ENCODE measurements at places on chromosomes 3 and 15.

GRCh38 chr15:68098465-68098864 lies 44.4 kb downstream of the PIAS1 start:
- DNase-seq: no peak

- no peak for DNase-seq
Observed at GRCh38 chr3:102905811-102906210, 471.0 kb downstream of the ZPLD1 start.

- peak; percentile 36 for DNase-seq
Observed at GRCh38 chr3:114155370-114155821, 23.5 kb downstream of the DRD3 start.

- no peak for DNase-seq
Observed at GRCh38 chr15:37880009-37880834, 54.2 kb upstream of the TMCO5A start.

- DNase-seq: no peak
Observed at GRCh38 chr3:109413049-109413448, 75.7 kb upstream of the DPPA4 start.

DNA sequence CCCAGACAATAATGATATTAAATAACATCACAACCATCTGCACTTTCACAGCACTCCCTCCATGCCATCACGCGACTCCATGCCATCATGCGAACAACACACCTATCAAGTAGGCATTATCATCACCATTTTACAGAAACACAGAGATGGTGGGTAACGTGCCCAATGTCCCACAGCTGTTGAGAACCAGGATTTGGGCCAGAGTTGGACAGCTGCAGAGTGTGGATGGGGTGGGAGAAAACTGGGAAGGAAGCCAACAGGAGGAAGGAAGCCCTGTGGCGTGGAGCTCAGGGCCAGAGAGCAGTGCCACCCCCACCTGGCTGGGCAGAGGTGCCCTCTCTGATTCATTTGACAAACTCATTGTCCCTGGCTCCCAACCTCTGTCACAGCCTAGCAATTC lies 29.0 kb downstream of the RBPMS2 start:
- no peak for DNase-seq

GRCh38 chr15:89361451-89362202 lies 27.0 kb upstream of the POLG start:
- DNase-seq: peak; percentile 76

DNA sequence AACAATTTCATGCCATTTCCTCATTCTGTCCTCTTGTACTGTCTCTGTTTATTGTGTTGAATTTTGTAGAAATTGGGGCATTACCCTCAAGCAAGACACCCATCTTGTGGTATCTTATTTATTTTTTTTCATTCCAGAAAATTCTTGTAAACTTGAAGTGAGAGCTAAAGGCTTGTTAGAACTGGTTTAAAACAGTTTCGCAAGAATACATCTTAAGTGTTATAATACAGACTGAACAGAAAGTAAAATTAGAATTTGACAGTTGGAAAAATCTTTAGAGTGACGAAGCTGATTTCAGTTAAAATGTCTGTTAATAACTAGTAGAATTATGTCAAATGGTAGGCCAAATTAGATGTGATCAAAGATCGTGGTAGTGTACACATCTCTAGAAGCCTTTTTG lies 26.9 kb downstream of the RNF13 start:
- DNase-seq: no peak

- DNase-seq: no peak
Observed at GRCh38 chr3:168616915-168617314, 521.2 kb upstream of the GOLIM4 start.

DNA sequence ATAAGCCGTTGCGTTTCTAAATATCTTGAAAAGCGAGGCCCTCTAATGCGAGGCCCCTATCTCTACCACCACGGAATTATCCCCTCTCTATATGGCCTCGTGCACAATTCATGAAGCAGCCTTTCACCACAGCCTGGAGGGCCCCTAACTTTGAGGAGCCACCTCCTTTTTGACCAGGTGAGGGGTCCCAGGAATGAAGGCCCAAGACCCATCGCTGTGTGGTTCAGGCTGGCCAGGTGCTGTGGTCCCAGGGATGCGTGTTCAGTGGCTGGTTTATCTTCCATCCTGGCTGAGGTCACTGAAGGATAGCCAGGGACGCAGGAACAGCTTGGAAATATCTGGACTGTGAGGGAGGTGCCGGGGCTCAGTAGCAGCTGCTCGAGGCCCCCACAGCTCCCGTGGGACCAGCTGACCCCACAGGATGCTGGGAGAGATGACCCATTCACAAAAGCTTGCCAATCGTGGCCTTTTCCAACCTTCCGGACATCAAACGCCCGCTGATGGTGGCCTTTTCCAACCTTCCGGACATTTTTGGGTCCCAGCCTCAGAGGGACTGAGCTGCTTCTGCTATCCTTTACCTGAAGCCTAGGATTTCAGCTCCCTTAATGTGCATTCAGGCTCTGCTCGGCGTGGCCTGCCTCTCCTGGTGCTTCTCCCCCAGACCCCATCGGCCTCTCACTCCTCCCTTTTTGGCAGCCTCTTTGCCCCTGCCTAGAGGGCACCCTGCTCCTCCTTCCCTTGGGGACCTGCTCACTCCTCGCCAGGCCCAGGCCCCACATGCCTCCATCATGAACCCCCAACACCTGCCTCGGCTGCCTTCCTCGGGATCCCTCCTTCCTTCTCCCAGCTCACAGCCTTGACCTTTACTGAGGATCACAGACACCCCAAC lies 140.9 kb downstream of the CHSY1 start:
- no peak for DNase-seq

DNA sequence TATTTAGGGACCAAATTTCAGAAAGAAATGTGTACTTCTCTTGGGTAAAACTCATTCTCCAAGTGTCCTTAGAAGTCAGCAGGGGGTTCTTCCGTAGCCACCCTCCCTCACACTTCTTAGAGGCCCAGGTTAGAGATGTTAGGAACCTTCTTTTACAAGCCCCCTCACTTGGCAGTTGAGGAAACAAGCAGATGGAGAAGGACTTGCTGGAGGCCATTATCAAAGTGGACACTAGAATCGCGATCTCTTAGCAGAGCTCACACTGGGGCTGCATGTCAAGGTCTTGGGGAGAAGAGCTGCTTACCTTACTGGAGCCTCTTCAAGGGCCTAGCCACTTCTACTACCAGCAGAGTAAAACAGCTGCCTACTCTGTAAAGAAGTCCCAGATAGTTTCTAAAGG lies 69.4 kb upstream of the POLG start:
- no peak for DNase-seq

DNA sequence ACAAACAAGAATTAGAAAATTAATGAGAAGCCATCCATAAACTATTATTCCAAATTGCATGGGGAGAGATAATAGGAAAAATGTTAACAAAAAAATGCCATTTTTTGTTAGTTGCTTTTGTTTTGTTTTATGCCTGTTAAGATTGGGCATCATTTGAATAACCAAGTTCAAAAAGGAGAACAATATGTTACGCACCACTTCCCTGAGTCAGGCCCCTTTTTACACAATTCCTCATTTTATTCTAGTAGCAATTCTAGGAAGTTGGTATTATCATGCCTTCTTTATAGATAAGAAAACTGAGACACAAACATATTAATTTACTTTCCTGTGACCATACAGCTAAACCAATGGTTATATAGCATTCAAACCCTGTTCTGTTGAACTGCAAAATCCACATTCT lies 736.9 kb upstream of the CCDC54 start:
- no peak for DNase-seq

DNA sequence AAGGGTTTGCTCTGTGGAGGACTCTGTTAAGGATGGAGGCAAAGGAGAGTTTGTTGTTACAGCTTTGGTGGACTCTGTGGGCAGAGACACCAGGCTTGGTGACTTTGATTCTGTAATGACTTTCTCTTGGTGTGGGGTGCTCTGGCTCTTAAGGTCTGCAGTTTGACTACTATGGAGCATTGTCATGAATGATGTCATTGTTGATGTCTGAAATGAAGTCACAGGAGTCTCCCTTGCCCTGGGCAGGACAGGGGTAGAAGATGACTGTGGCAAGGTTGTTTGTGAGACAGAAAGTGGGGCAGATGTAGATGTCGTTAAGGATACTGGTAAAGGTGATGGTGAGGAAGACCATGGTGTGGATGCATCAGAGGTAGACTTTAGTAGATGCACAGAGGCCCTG lies 42.7 kb downstream of the HEG1 start:
- no peak for DNase-seq

DNA sequence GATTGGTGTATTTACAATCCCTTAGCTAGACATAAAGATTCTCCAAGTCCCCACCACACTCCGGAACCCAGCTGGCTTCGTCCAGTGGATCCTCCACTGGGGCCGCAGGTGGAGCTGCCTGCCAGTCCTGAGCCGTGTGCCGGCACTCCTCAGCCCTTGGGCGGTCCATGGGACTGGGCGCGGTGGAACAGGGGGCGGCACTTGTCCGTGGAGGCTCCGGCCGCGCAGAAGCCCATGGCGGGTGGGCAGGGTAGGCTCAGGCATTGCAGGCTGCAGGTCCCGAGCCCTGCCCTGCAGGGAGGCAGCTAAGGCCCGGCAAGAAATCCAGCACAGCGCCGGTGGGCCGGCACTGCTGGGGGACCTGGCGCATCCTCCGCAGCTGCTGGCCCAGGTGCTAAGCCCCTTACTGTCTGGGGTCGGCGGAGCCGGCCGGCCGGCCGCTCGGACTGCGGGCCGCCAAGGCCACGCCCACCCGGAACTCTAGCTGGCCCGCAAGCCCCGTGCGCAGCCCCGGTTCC lies 3.5 kb upstream of the RNU5B-1 start:
- no peak for DNase-seq

DNA sequence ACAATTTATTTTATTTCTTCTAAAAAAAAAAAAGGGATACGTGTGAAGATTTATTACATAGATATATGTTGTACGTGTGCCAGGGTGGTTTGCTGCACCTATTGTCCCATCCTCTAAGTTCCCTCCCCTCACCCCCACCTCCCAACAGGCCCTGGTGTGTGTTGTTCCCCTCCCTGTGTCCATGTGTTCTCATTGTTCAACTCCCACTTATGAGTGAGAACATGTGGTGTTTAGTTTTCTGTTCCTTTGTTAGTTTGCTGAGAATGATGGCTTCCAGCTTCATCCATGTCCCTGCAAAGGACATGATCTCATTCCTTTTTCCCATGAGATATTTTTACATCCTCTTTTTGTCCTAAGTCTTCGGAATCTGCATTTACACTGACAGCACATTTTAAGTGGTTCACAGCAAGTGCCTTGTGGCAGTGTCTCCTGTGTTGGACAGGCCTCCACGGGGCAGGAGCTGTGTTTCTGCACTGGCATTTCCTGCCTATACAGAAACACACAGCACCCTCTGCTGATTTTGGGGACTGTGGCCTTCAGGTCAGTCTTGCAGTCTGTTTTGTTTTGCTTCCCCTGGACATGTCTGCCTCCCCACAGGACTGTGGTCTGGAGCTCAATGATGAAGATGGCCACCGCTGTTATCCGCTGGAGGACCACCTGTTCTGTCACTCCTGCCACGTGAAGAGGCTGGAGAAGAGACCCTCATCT lies 12.7 kb upstream of the SACM1L start:
- peak; percentile 37 for DNase-seq

- no peak for DNase-seq
Observed at GRCh38 chr3:16053794-16054193, 120.7 kb upstream of the GALNT15 start.

- no peak for DNase-seq
Observed at GRCh38 chr3:47008851-47009224, 29.4 kb downstream of the NBEAL2 start.

DNA sequence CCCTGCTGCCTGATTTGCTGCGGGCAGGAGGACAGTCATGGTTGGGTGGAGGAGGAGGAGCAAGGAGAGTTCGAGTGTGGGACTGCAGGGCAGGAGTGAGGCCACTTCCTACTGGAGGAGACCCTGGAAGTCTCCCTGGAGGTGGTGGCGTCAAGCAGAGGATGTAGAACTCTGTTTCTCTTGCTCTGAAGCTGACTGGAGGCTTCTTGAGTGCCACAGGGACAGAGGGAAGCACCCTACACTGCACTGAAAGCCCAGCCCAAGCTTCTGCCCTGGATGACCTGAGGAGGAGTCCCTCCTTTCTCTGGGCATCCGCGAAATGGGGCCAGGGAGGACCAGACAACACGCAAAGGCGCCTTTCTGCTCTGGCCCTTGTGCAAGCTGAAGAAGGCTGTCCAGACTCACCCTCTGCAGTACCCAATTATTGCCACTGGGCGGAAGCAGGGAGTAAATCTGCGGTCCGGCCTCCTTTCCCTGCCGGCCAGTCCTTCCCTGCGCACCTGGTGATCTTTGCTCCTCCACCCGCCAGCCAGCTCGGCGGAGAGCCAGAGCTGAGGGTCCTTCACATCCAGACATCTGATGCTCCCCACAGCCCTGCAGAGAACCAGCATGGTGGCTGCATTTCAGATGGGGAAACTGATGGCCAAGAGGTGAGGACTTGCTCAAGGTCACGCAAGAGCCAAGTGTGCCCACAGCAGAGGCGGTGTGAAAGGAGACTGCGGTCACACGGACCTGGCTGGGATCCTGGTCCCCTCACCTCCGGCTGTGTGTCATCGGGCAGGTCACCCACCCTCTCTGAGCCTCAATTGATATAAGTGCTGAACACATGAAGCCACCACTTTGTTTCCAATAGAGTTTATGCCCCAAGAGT lies 207.1 kb downstream of the TBC1D2B start:
- peak; percentile 65 for DNase-seq

GRCh38 chr15:48866141-48866563 lies 11.8 kb upstream of the EID1 start:
- DNase-seq: no peak

GRCh38 chr3:27311400-27311799 lies 57.8 kb downstream of the NEK10 start:
- no peak for DNase-seq

- no peak for DNase-seq
Observed at GRCh38 chr3:37571269-37571668, 290.4 kb upstream of the CTDSPL start.

GRCh38 chr3:122312826-122313225 lies 12.2 kb upstream of the CSTA start:
- no peak for DNase-seq

- DNase-seq: no peak
Observed at GRCh38 chr3:3821777-3822176, 22.5 kb downstream of the LRRN1 start.

DNA sequence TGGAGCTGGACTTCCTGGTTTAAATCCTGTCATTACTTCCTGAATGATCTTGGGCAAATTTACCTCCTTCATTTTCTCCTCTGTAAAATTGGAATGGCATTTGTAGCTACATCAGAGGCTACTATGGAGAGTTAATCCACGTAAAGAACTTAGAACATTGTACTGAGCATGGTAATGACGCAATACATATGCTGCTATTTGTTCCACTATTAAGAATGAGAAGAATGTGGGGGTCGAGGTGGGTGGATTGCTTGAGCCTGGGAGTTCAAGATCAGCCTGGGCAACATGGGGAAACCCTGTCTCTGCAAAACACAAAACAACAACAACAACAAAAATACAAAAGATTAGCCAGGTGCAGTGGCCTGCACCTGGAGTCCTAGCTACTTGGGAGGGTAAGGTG lies 250.6 kb downstream of the RYR3 start:
- DNase-seq: no peak

DNA sequence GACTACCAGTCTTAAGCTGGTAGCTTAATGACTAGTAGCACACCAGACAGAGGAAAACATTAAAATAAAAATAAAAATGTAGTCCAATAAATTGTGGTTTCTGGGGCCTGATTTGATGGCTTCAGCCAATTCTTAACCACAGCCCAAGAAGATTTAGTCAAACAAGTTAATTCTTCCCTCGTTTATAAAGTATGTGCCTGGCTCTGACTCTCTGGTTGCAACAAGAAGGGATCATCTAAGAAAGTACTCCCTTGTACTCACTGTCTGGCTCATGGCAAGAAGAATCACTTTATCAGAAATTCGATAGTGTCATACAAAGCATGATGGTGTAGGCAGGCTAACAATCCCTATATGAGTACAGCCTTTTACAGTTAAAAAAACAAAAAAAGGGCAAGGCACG lies 141.9 kb downstream of the P3H2 start:
- no peak for DNase-seq

GRCh38 chr15:29268706-29269484 lies 727 bp downstream of the NSMCE3 start:
- DNase-seq: peak; percentile 64
